NCI-H187 (cell line): ENCODE measurements at places on chromosomes 16 and 17.
A peak's percentile ranks its signal among the peaks of the same experiment; 100 is the strongest.

GRCh38 chr16:4388271-4389021, 16.8 kb downstream of the VASN start:
- DNase-seq, result no peak

DNA sequence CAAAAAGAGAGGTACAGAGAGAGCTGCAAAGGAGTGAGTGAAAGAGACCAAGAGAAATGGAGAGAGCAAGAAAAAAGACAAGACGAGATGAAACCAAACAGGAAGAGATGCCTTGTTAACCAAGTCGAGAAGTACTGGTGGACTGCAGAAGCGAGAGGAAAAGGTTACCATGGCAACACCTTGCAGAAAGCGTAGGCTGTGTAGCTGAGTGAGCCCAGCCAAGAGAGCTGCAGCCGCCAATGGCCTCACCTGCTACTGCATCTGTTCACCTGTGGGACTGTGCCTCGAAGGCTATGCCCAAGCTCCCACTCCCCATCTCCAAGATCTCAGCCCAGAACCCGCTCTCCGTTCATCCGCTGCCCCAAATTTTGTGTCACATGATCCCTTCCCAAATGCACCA, 161.3 kb downstream of the SLC39A11 start:
- DNase-seq, result no peak

DNA sequence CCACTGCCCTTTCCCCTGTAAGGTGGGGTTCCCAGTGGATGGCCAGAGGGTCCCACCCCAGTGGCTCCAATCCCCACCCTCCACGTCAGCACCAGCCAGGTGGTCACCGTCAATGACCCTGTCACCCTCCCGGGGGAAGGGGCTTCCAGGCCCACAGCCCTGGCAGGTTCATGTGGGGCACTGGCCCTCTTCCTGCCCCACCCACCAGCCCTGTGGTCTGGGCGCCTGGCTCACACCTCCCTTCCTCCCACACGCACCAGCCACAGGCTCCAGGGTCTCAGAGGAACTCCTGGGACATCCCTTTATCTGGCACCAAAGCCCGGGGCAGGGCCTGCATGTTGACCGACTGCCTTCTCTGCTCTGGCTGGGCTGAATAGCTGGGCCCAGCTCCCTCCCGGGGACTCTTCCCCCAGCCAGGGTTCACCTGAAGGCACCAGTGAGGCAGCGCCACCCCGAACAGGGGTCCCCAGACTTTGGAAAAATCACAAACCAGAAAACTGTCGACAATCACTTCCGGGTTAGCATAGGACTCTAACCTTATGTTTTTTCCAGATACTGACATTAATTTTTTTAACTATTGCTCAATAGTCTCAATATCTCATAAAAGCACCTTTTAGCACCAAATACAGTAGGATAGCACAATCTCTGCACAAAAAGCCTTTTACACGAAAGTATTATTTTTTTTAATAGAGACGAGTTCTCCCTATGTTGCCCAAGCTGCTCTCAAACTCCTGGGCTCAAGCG, 21.9 kb upstream of the ZC3H18 start:
- no peak for DNase-seq

DNA sequence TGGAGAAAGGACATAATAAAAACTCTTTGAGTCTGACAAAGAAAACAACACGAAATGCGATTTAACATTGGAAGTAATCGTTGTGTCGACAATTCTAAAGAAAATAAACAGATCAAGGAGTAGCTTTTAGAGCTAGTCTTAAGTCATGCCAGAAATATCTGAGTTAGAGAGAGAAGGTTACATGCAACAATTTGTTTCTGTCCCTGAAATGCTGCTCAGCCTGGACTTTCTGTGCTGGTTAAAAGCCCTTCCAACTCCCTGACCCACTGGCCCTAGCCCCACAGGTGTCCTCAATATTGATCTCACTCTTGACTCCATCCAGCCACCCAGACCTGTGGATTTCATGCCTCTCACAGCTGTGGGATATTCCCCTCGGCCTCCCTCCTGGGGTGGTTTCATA, 33.2 kb upstream of the TEX2 start:
- DNase-seq, result no peak

DNA sequence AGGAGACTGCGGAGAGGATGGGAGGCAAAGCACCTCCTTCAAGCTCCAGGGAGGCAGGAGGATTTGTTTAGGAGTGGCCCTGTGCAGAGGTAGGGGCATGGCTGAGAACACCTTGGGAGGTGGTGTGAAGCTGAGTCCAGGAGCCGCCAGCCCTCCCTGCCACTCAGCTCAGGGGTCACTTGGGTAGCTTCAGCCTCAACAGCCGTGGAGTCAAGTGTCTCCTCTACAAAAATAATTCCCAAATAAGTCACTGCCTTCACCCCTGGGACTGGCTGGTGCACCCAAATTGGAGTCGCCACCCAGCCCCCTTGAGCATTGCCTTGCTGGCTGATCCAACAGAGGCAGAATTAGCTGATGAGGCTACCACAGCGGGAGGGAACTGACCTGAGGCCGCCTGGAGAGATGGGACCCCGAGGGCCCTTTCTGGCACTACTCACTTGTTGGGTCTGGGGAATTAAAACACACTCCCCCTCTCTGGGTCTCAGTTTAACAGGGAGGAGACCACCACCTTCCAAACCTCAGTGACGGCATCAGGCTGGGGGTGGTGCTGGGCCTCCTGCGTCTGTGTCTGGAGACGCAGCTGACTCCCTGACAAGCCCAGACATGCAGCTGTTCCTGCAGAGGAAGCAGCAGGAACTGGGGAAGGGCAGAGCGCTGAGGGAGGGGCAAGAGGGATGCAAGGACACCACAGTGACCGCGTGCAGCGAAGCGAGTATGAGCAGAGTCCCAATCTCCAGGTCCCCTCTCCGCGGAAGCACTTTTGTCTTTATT, 87.9 kb upstream of the TOB1 start:
- peak; percentile 76 for DNase-seq
